Neural crest cell (in vitro differentiated cells): ENCODE measurements at places on chromosomes 11 and 22.

- DNase-seq: no peak
Measured at GRCh38 chr22:41482319-41482935, 13.5 kb downstream of the ACO2 start.

- DNase-seq: no peak
Measured at GRCh38 chr11:45237711-45238315, 48.3 kb downstream of the SYT13 start.

- DNase-seq: no peak
Measured at GRCh38 chr11:1835671-1836010, 851 bp downstream of the SYT8 start.

GRCh38 chr22:37100589-37101127 is 8.9 kb downstream of the TMPRSS6 start:
- no peak for DNase-seq

GRCh38 chr22:48872271-48873190 is 955.1 kb downstream of the BRD1 start:
- no peak for DNase-seq

DNA sequence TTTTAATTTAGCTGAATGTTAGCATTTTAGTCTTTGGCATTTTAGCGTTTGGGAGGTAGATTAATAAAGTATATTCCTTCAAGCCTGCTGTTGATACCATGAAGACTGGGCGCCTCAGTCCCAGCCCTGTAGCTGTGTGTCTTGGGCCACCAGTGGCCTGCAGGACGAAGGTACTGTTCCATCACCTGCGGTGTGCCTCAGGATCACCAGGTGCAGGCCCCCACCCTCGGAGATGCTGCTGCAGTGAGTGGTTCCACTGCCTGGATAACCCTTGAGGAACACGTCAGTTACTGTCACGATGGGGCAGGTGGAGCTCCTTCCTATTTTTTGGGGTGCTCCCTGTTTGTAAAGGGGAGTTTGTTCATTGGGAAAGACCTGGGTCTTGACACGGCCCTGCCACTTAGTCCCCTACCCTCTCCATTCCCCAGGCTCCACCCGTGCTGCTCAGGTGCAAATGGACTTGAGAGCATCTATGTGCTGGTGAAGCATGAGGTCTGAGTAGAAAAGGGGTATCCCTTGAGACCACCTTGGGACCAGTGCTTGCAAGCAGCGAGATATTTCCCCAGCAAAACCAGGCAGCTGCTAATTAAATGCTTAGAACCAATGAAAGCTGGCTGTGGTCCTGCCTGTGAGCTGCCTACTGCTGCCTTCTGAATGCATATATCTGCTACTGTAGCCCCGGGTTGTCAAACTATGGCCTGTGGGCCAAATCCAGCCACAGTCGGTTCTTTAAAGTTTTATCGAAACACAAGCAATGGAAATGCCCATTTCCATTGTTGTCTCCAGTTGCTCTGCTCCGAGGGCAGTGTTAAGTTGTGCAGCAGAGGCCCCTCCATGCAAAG is 28.7 kb downstream of the INCENP start:
- DNase-seq: no peak

GRCh38 chr22:27644566-27644965 is 157.0 kb downstream of the MN1 start:
- no peak for DNase-seq

- no peak for DNase-seq
Measured at GRCh38 chr11:47399860-47400767, 8.3 kb upstream of the SLC39A13 start.

DNA sequence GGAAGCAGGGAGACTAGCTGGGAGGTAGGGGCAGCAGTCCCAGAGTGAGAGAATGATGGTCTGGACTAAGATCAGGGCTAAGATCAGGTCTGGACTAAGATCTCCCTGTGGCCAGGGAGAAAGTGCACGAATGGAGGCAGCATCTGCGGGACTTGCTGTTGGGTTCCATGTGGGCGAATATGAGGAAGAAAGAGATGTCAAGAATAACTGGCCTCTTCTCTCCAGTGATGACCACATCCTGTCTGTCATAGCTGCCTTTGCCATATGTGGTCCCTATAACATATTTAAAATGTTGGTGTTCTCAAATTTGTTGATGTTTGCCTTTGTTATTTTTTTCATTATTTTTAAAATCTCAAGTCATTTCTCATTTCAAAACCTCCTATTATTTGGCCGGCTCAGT is 27.4 kb upstream of the CXCR5 start:
- no peak for DNase-seq

GRCh38 chr11:58771458-58771855 is 39.7 kb upstream of the GLYAT start:
- no peak for DNase-seq

- no peak for DNase-seq
Measured at GRCh38 chr11:59218893-59219292, 6.2 kb upstream of the MPEG1 start.

- no peak for DNase-seq
Measured at GRCh38 chr11:82546661-82547557, 186.8 kb downstream of the FAM181B start.

DNA sequence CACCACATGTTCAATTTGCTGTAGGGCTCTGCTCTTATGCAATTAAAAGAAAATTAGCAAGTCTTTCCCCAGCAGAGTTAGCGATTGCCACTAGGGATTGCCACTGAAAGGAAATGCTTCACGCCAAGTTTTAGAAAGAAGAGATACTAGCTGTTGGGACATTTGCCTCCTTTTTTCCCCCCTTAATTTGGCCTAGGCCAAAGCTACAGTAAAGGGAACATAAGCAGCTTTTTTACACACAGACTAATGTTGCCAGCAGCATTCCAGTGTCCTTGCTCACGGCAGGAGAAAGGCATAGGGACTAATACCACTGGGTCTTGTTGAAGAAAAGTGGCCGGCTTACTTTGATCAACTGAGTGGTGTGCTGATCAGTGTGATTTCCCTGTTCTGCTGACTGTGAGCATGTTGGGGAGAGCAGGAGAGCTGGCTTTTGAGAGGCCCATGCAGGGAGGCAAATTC is 71.2 kb downstream of the PHF21A start:
- DNase-seq: peak; percentile 2

- no peak for DNase-seq
Measured at GRCh38 chr11:7572001-7572712, 58.4 kb downstream of the PPFIBP2 start.

DNA sequence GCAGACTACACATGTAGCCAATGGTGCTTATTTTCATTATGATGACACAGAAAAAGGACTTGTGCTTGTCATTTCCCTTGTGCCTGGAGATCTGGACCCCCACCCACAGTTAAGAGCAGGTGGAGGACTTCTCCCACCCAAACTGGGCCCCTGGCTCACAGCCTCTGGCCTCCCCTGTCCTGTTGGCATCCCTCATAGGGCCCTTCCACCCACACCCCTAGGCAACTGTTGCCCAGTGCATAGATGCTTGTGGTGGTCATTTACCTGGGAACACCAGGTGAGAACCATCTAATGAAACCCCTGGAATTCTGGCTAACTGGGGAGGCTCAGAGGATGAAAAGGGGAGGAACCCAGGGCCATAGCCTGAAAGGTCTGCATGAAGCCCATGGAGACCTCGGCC is 355.9 kb downstream of the BUD13 start:
- no peak for DNase-seq

DNA sequence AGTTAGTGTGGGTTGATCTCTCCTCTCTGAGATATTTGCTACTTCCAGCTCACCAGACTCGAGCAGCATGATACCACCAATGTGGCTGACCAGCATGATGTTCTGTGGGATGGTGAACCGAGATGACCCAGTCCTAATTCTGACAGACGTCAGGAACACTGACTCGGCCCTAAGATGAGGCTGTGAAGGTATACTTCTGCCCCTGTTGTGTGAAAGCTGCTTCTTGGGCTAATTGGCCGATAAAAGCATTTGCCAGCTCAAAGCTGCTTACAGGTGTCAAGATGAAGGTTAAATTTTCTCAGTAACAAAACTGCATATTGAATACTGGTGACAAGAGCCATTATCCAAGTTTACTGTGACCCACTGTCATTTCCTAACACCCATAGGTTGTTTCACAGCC is 151.4 kb downstream of the BRD1 start:
- DNase-seq: no peak

GRCh38 chr11:28289444-28289843 is 181.3 kb downstream of the METTL15 start:
- DNase-seq: no peak

DNA sequence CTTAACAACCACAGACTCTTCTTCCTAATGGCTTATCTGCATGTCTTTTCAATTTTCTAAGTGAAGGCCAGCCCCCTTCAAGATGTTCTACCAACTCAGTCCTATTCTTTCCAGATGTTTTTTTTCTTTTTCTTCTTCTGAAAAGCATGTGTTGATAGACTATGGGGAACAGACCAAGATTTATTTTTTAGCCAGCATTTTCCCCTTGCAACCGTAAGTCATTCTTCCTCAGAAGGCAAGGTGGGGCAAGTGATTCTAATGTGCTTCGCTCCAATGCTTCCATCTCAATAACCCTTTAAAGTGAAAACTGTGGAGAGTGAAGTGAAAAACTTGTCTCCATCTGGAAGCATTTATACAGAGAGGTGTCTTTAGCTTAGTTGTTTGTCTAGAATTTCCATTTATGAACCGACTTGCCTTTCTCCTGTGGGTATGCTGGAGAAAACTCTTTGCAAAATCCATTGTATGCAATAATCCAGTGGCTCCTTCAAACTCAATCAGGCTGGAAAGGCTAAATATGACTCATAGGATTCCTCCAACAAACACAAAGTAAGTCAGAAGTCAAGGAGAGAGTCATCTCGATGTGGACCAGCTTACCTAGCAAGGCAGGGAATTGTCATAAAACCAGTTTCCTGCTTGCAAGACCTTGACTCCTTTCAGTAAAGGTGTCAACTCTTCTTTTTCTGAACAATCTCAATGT is 83.7 kb downstream of the MAML2 start:
- no peak for DNase-seq

DNA sequence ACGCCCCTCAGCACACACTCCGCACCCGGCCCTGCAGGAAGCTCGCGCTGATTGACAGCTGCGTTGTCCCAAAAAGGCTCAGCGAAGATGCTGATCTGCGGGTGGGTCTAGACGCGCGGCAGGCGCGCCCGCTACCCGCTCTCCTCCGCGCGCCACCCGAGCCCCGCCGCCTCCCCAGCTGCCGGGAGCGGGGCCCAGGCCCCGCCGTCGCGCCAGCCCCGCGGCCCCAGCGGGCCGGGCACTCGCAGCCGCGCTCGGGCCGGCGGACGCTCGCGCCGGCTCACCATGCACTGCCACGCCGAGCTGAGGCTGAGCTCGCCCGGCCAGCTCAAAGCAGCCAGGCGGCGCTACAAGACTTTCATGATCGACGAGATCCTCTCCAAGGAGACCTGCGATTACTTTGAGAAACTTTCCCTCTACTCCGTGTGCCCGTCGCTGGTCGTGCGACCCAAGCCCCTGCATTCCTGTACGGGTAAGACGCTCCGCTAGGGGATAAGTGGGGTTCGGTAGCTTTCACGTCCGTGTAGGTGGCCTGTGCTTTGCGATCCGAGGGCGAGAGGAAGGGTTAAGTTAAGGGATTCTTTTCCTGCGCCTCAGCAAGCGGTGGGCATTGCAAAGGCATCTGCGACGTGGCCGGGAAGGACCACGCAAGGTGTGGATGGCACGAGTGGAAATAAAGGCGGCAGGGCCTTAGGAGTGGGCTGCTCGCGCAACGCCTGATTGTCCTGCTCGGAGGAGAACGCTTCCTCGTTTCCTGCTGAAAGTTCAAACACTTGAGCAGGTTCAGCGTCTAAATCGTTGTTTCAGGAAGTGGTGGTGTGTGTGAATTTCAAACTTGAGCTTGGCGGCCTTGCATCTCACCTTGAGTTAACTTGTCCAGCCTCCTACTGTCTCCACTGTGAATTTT is at the start of gene BARX2:
BARX2 (plus strand) TSS at position 98 of the 907 bp plus-strand sequence; CDS start at position 286, 188 bp downstream.
- peak; percentile 49 for DNase-seq

DNA sequence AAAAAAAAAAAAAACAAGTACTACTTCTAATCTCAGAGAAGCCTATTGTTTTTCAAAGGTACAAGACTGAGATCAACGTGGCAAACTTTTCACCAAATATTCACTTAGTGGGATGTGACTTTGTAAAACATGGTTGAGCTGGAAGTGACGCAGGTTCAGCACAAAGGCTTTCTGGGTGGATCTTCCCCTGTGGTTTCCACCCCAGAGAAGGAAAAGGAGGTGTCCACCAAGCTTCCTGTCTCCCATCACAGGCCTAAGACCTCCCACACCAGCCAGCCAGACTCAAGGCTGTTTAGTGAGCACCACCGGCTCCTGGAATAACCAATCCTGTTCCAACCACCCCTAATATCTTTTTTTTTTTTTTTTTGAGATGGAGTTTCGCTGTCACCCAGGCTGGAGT is 5.7 kb downstream of the TMEM184B start:
- no peak for DNase-seq

DNA sequence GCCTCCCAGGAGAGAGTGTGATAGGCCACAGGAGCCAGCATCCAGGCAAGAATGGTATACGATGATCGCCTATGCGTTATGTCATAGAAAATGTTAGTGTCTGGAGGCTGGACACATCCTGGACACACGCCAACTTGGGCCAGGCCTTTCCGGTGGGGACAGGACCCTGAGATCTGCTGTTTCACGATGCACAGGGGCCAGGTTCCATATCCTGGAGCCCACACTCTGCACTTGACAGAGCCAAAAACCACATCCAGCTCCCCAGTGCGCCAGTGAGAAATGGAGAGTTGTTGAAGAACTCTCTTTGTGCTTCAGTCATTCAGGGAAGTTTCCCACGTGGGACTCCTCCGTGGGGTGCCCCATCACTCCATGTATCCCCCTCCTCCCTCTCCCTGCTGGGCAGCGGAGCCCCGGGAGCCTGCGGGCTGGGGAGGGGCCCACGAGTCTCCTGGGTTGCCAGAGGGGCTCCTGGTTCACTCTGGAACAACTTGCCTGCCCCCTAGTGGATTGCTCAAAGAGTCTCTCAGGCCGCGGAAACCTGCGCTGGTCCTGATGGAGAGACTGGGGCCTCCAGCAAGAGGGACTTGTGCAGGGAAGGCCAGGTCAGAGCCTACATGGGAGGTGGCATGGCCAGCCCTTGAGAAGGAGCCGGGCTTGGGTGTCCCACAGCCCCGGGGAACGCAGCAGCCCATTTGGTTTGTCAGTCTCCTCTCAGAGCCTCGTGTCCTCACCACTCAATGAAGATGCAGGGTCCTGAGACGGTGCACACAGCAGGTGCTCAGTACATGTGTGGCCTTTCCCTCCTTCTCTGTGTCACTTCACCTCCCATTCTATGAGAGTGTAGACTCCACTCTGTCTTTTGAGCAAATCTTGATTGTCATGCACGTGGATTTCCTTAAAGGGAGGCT is 10.2 kb upstream of the LRRC32 start:
- peak; percentile 88 for DNase-seq

DNA sequence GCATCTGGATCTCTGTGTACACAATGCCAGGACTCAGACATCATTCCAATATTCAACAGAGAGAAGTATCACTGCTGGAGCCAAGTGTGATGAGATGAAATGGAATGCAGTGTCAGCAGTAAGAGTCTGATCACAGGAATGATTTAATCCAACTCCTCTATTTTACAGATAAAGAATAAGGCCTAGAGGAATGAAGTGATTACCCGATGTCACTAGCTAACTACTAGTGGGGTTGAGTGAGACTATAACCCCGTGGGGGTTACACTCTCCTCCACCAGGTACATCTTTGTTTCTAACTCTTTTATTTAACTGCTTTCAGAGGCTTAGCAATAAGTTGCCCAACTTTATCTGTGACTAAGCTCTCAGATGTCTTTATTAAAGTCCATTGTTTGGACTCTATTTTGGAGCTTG is 94.2 kb upstream of the FAT3 start:
- DNase-seq: no peak

- no peak for DNase-seq
Measured at GRCh38 chr22:44171561-44171960, 9.2 kb upstream of the PARVG start.
